ENCODE measurements at places on chromosomes 7 and 10. TPM values are rescaled to one million over a fixed set of nuclear protein-coding genes. Genes with fewer than 3 reads are reported as not detected.

GRCh38 chr10:47231414-47231813 is 68.6 kb upstream of the GDF10 start:
- DNase-seq, result no peak

GRCh38 chr10:52678611-52679010 is 94.0 kb downstream of the MBL2 start:
- DNase-seq, result no peak

GRCh38 chr10:25285809-25286208 is 111.0 kb downstream of the GPR158 start:
- DNase-seq, result no peak

- DNase-seq, result no peak
These were observed 173.5 kb downstream of the SEMA3E start for GRCh38 chr7:83475420-83475819.

- no peak for DNase-seq
These were observed 136.9 kb downstream of the KCNMA1 start for GRCh38 chr10:77500754-77501151.

- no peak for DNase-seq
These were observed 591.9 kb upstream of the MGMT start for GRCh38 chr10:128875030-128875744.

DNA sequence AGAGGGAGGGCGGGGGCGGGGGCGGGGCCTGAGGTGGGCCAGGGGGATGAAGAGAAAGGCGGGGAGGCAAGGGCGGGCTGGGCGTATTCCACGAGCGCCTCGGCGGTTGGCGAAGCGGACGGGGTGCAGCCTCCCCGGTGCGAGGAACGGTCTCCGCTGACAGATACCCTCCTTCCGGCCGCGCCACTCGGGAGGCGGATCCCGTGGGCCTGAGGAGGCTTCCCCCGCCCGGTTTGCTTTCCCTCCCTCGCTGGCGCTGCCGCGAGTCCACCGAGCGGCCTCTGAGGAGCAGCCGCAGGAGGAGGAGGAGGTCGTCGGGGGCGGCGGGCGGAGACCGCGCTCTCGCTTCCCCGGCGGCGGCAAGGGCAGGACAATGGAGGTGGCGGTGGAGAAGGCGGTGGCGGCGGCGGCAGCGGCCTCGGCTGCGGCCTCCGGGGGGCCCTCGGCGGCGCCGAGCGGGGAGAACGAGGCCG is at the start of gene TRIM24:
TSS of gene TRIM24 (plus strand) at position 84 of the 473 bp plus-strand sequence. CDS start at position 374, 290 bp downstream.
- DNase-seq, result no peak

DNA sequence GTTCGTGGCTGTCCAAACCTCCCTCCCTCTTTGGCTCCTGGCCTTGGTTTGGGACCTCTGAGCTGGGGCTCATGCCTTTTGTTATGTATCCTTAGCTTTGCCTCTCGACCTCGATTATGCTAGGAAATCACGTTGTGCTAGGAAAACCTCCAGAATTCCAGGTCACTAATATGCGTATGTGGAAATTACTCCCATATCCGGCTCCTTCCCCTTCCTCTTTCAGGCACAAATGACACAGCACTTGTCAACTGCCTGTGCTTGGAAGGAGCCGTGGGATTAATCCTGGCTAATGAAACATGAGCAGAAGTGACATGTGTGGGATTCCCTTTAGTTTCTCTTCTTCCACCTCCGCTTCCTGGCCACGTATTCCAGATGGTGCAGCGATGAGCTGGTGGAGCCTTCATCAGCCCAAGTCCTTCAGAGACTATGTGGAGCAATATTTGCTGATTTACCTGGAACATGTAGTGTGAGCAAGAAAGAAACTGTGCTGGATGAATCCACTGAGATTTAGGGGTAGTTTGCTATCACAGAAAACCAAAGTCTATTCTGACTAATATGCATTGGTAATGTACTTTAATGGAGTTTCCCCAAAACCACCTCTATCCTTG is 149.2 kb downstream of the REEP3 start:
- DNase-seq, result no peak

DNA sequence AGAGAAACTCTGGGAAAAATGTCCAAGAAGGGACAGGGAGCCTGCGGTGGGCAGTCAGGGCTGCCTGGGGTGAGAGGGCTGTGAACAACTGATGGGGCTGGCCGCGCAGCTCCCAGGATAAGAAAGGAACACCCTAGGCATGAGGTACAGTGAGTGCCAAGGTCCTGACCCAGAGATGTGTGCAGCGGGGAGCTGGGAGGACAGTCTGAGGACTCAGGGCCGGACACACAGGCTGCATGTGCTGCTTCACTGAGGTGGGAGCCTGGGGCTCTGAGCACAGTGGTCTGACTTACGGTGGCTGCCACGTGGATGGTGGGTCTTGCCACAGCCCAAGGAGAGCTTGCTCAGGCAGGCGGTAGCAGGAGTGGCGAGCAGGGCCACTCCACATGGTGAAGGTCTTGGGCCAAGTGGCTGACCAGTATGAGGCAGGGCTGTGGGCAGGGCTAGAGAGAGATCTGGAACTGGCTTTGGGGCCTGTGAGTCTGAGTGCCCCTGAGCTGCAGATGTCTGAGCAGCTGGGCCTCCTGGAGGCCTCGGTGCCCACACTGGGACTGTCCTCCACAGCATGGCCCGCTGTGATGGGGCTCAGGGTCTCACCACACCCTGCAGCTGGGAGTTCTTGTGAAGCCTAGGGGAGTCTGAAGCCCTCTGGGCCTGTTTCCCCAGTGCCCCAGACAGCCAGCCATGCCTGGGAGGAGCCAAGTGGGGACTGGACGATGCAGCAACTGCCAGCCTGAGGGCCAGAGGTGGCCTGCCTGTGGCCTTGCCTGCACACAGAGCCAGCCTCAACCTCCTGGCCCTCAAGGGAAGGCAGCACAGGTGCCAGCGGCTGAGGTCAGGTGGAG is 60.3 kb downstream of the RASGEF1A start:
- DNase-seq, result no peak

- DNase-seq, result no peak
These were observed 11.2 kb downstream of the WDFY4 start for GRCh38 chr10:48695636-48696534.

DNA sequence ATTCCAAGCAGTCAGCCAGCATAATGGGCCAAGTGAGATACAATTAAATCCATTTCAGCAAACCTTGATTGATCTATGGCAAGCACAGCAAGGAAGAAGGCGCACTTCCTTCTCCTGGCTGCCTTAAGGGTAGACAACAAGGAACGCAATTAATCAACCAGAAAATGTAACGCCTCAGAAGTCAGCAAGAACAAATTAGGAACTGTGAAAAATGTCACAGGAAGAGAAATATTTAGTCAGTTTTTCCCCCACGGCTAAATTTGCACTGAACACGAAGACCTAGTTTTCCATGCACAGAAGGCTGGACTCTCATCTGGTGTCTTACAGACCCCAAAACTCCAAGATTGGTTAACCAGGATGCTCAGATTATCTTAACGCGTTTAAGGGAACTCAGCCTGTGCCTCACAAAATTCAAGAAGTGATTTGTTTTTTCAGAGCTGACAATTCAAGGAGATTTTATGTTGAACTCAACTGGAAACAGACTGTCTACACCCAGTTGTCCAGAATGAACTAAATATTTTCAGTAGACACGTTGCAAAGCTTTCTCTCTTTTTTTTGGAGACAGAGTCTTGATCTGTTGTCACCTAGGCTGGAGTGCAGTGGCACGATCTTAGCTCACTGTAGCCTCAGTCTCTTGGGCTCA is 14.2 kb downstream of the SNX8 start:
- DNase-seq, result no peak

DNA sequence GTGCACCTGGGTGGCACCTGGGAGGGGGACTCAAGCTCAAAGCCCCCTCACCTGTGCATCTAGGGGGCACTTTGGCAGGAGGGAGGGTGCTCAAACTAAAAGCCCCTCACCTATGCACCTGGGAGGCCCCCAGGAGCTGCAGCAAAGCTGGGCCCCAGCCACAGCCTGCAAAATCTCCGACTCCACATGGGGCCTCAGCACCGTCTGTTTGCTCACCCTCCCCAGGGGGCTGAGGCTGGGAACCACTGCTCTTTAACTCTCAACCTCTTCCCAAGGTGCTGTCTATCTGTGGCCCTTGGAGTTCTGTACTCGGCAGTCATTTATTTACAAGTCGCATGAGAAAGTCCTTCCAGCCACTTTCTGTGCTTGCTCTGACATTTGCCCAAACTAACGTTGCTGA is 458.4 kb downstream of the DNAJB6 start:
- DNase-seq, result no peak

GRCh38 chr10:86599041-86599440 is 55.3 kb upstream of the OPN4 start:
- DNase-seq, result no peak

DNA sequence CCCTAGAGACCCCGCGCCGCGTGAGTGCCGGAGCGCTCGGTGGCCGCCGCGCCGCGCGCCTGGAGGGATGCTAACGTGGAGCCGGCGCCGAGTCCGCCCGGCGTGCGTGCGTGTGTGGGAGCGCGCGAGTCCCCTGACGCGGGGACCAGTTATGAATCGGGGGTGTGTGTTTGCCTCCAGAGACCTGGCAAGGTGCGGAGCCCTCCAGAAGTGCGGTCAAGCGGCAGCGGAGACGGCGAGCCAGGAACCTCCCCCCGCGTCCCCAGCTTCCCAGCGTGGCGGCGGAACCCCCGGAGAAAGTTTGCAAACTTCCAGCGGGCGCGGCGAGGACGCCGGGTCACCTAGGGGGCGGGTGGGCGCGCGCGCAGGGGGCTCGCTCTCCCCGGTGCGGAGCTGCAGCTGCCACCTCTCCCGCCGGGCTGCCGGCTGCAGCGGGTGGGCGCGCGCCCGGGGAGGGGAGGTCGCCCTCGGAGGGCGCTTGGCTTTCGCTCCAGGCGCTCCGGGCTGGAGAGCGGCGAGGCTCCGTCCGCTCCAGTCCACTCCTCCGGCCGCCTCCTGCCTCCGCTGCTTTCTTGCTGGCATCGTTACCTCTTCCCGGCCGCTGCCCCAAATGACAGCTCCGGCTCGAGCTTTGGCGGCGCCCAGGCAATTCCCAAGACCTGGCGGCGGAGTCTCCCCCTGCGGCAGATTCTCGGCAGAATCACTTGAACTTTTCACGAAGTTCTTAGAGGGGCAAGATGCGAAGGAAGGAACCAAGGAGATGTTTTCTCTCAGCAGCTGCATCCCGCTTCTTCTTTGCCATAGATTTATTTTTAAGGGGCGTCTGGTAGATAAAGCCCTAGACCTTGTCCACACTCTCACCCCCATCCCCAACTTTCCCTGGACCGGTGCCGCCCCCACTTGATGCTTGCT is 2.3 kb upstream of the CREB5 start:
- no peak for DNase-seq

DNA sequence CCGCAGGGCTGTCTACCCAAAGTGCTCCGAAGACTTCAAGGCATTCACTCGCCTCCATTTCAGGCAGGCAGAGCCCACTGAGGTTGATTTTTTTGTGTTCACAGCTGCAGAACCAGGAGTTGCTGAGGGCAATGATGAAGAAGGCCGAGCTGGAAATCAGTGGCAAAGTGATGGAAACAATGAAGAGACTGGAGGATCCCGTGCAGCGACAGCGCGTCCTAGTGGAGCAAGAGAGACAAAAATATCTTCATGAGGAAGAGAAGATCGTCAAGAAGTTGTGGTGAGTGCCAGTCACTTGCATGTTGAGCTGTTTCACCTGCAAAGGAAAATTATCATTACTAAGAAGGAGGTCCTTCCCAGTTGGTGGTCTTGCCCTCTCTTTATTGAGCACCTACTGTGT is 210.5 kb downstream of the ARHGAP21 start:
- DNase-seq, result peak; percentile 4

GRID2IP gene
- polyA plus RNA-seq, result 1.1 TPM

LIPJ gene
- polyA plus RNA-seq, result 0.30 TPM

MRLN gene
- 0.82 TPM for polyA plus RNA-seq

AKR1D1 gene
- 0.20 TPM for polyA plus RNA-seq

TAC1 gene
- 0.89 TPM for polyA plus RNA-seq

RNLS gene
- polyA plus RNA-seq, result 16.2 TPM

LRRC18 gene
- not detected for polyA plus RNA-seq

MLXIPL gene
- 8.5 TPM for polyA plus RNA-seq

All from renal cortex interstitium (tissue), 15 donors.